ENCODE measurements at places on chromosomes 1 and 21. TPM values are rescaled to one million over a fixed set of nuclear protein-coding genes. Genes with fewer than 3 reads are reported as not detected.
A peak's percentile ranks its signal among the peaks of the same experiment; 100 is the strongest.

Gene TACSTD2
- 0.95 TPM for total RNA-seq

Gene CRB1
- not detected for total RNA-seq

Gene TRNP1
- 265 TPM for total RNA-seq

- no peak overlapping the region for H3K27ac ChIP-seq
- no peak for DNase-seq
- H3K4me3 ChIP-seq: no peak overlapping the region
These were observed 1252.1 kb upstream of the ADGRL4 start for GRCh38 chr1:80258659-80259058.

- no peak overlapping the region for H3K4me3 ChIP-seq
- DNase-seq: no peak
- H3K27me3 ChIP-seq: no peaks in the 10 kb centered on the region
- H3K36me3 ChIP-seq: no peaks in the 10 kb centered on the region
- H3K27ac ChIP-seq: no peak overlapping the region
- peaks cover 12% of the 10 kb centered on the region for H3K4me1 ChIP-seq
These were observed 217.1 kb downstream of the NFIA start for GRCh38 chr1:61299463-61299862.

GRCh38 chr1:110347182-110347893 is 8.2 kb downstream of the RBM15 start:
- H3K4me3 ChIP-seq: no peak overlapping the region
- H3K36me3 ChIP-seq: peaks cover 49% of the 10 kb centered on the region
- H3K27ac ChIP-seq: peak overlapping the region; percentile 59
- DNase-seq: no peak

GRCh38 chr1:18955441-18956192 is 859 bp downstream of the IFFO2 start:
- H3K4me3 ChIP-seq: peak overlapping the region; percentile 93
- H3K4me1 ChIP-seq: peaks cover 57% of the 10 kb centered on the region

- peaks cover 4% of the 10 kb centered on the region for H3K27me3 ChIP-seq
- H3K27ac ChIP-seq: peak overlapping the region; percentile 6
- 0 out of 2 replicates have a peak, but pooled peaks cover 4% of the 10 kb centered on the region for H3K36me3 ChIP-seq
- no peak for DNase-seq
These were observed 1.1 kb downstream of the NENF start for GRCh38 chr1:212433577-212434462.

DNA sequence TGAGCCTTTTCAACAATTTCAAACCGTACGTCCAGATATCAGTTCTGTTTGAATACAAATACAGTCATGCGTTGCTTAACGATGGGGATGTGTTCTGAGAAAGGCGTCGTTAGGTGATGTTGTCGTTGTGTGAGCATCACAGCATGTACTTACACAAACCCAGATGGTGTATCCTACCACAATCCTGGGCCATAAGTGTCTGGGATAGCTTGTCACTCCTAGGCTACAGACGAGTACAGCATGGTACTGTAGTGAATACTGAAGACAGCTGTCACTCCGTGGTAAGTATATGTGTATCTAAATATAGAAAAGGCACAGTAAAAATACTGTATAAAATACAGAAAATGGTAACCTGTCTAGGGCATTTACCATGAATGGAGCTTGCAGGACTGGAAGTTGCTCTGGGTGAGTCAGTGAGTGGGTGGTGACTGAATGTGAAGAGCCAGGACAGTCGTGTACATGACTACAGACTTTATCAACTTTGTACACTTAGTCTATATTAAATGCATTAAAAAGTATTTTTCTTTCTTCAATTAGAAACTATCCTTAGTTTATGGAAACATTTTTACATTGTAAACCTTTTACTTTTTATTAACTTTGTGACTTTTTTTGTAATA is 10.5 kb upstream of the OR2W3 start:
- no peak for DNase-seq
- no peaks in the 10 kb centered on the region for H3K27me3 ChIP-seq
- H3K27ac ChIP-seq: no peak overlapping the region
- no peaks in the 10 kb centered on the region for H3K36me3 ChIP-seq

DNA sequence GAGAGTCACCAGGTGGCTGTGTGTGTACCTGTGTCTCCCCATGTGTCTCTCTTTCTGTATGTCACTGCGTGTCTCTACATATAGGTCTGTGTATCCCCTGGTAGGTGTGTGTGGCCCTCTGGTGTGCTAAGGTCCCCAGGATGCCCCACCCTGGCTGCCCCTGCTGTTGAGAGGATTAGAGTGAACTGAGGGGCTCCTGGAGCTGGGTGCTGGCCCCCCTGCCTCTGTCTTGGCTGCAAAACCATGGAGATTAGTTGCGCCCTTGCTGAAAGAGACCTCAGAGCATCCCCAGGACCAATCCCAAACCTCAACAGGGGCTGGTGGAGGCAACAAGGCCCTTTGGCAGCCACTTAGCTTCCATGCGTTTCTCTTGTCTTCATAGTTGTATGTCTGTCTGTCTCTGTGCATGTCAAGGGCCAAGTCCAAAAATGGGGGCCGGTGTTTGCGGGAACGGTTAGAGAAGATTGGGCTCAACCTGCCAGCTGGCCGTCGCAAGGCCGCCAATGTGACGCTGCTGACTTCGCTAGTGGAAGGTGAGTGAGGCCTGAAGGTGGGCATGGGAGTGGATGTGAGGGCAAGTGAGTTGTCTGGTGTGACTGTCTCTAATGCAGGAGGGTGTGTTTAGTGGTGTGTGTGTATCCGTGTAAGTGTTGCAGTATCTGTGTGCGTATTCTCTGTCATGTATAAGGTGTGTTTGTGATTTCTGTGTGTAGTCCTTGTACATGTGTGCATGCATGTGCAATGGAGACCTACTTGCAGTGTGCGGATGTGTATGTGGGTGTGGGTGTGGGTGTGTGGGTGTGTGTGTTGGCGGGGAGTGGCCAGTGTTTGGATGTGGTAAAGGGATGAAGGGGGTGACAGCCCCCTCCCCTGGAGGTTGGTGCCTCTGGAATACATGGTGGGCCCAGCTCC is 16.7 kb downstream of the TFAP2E start:
- DNase-seq: no peak
- H3K27ac ChIP-seq: no peak overlapping the region
- no peaks in the 10 kb centered on the region for H3K36me3 ChIP-seq
- no peaks in the 10 kb centered on the region for H3K4me1 ChIP-seq

DNA sequence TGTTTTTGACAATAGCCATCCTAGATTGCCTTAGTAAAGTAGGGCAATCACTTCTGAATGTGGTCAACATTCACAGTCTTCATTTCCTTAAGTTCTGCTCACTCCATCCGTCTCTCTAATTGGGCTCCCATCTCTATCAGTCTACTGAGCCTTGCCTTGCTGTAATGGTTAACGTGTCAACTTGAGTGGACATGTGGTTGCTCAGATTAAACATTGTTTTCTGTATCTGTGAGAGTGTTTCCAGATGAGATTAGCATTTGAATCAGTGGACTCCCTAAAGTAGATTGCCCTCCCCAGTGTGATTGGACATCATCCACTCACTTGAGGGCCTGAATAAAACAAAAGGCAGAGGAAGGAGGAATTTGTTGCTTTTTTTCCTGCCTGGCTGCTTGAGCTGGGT is 26.4 kb downstream of the C1orf216 start:
- H3K36me3 ChIP-seq: no peaks in the 10 kb centered on the region
- H3K27me3 ChIP-seq: peaks cover 54% of the 10 kb centered on the region
- H3K27ac ChIP-seq: no peak overlapping the region
- no peak for DNase-seq
- H3K4me3 ChIP-seq: no peak overlapping the region
- H3K4me1 ChIP-seq: no peaks in the 10 kb centered on the region
